Esophagus squamous epithelium (tissue), 5 donors: ENCODE measurements at places on chromosomes 1 and 21.

- H3K27ac ChIP-seq = peak overlapping the region; percentile 77
- no peaks in the 10 kb centered on the region for H3K36me3 ChIP-seq
- peaks cover 16% of the 10 kb centered on the region for H3K4me1 ChIP-seq
- no peak for DNase-seq
These were observed 6.8 kb downstream of the MYOC start for GRCh38 chr1:171645553-171646248.

DNA sequence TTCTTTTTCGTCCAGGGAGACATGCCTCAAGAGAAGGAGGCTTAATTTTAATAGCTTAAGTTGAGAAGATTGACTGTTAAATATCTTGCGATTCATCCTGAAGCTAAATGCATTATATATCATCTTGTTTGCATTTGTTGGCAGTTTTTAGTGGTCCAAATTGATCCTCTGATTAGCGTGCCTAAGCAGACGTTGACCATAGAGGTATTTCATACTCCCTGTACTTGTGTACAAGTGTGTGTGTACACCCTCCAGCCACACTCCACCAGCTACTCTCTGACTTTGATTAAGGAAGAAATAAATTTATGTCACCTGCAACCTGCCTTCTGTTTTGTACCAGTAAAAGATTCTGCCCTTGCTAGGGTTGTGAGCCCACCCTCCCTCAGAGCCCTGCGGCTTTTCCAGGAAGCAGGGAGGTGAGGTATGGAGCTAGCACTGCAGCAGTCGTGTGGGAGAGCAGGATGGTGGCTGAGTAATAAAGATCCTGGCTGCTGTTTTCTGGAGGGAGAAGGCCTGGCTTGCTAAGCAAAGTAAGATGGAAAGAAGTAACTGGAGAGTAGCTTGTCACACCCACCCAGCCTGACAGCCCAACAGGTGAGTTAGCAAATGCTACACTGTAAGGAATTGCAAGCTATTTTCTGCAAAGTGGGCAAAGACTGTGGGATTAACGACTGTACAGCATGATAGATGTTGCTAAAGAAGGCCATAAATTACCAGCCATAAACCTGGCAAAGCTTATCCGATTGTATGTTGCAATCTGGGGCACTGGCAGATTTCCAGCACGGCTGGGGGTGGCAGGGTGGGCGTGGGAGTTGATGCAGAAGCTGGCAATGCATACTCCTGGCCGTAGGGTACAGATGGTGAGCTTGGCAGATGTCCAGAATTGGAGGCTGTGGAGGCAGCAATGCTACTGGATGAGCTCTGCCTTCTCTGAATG is 170.2 kb downstream of the TNR start:
- no peaks in the 10 kb centered on the region for H3K4me1 ChIP-seq

GRCh38 chr1:18953731-18954231 is 2.7 kb downstream of the IFFO2 start:
- peak overlapping the region; percentile 94 for H3K27ac ChIP-seq
- peaks cover 63% of the 10 kb centered on the region for H3K4me1 ChIP-seq
- H3K36me3 ChIP-seq = no peaks in the 10 kb centered on the region
- H3K4me3 ChIP-seq = peak overlapping the region; percentile 85
- no peak for DNase-seq

- no peak overlapping the region for H3K4me3 ChIP-seq
- no peaks in the 10 kb centered on the region for H3K36me3 ChIP-seq
- DNase-seq = no peak
These were observed 867.4 kb downstream of the KCNT2 start for GRCh38 chr1:195740862-195741261.

- no peak for DNase-seq
- no peaks in the 10 kb centered on the region for H3K4me1 ChIP-seq
- H3K27ac ChIP-seq = no peak overlapping the region
- H3K4me3 ChIP-seq = no peak overlapping the region
- H3K27me3 ChIP-seq = no peaks in the 10 kb centered on the region
These were observed 19.3 kb upstream of the ACTA1 start for GRCh38 chr1:229452956-229453801.

- H3K4me1 ChIP-seq = no peaks in the 10 kb centered on the region
- H3K27ac ChIP-seq = no peak overlapping the region
- no peak overlapping the region for H3K4me3 ChIP-seq
- no peaks in the 10 kb centered on the region for H3K36me3 ChIP-seq
- DNase-seq = no peak
- no peaks in the 10 kb centered on the region for H3K27me3 ChIP-seq
These were observed 435.4 kb downstream of the MATN1 start for GRCh38 chr1:30287976-30288375.

- H3K27me3 ChIP-seq = peaks cover 58% of the 10 kb centered on the region
- DNase-seq = no peak
- H3K27ac ChIP-seq = no peak overlapping the region
- no peak overlapping the region for H3K4me3 ChIP-seq
- no peaks in the 10 kb centered on the region for H3K36me3 ChIP-seq
These were observed 108.0 kb downstream of the PTPRU start for GRCh38 chr1:29344336-29344735.

DNA sequence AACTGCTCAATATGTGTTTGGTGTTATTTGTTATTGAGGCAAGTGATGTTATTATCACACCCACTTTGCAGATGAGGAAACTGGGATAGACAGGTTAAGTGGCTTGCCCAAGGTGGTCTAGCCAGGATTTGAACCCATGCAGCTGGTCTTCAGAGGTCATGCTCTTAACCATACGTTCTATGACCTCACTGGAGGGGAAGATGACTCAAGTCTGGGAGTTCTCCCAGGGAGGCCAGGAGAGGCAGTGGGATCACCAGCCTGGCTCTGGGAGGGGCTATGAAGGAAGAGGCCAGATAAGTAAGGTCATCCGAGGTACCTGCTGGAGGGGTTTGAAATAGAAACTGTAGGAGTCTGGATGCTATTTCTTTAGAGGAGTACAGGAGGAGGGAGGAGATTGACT is 95.3 kb downstream of the NAV1 start:
- H3K4me1 ChIP-seq = peaks cover 22% of the 10 kb centered on the region
- no peak overlapping the region for H3K27ac ChIP-seq
- no peak for DNase-seq
- no peaks in the 10 kb centered on the region for H3K27me3 ChIP-seq
- no peak overlapping the region for H3K4me3 ChIP-seq

DNA sequence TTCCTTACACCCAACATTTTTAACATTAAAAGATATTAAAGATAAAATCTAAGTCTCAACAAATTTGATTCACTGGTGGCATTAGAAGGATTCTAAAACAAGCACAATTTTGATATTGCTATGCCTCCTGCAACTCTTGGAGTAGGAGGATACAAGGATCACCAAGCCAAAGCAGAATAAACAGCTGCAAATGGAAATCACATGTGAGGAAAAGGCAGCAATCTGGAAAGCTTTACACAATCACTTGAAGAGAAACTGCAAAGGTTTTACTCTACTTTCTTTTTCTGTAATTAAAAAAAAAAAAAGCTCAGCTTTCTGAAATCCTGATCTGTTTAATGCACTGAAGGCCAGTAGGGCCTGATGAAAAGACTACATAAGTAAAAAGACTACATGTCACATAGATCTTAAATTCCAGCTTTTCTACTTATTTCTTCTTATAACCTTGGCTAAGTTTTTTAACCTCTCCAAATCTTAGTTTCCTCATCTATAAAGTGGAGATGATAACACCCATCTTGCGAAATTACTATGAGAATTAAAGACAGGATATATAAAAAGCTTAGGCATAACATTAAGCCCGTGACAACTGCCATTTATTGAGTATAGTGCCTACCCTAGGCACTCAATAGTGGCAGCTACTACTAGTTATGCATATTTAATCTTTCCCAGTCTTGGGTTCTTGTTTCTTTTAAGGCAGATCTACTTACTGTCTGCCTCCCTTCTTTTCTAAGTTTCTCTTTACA is 73.5 kb downstream of the EPS15 start:
- no peaks in the 10 kb centered on the region for H3K27me3 ChIP-seq
- H3K36me3 ChIP-seq = peaks cover 53% of the 10 kb centered on the region
- peaks cover 4% of the 10 kb centered on the region for H3K4me1 ChIP-seq
- H3K27ac ChIP-seq = no peak overlapping the region
- DNase-seq = no peak
- no peak overlapping the region for H3K4me3 ChIP-seq

DNA sequence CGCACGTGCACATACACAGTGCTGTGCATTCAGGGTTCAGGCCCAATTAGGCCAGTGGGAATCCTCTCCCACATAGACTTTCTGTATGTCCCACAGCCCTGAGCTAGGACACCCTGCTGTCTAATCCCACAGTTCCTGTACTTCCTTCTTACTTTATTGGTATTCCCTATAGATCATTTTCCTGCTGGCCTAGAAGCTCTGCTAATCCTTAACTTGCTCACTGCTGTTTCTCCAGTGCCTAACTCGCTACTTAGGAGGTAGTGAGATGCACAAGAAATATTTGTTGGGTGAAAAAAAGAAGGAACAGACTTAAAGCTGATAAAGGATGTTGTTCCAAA is 34.1 kb upstream of the FHAD1 start:
- H3K27me3 ChIP-seq = no peaks in the 10 kb centered on the region
- no peaks in the 10 kb centered on the region for H3K4me1 ChIP-seq
- H3K4me3 ChIP-seq = no peak overlapping the region
- no peak for DNase-seq

DNA sequence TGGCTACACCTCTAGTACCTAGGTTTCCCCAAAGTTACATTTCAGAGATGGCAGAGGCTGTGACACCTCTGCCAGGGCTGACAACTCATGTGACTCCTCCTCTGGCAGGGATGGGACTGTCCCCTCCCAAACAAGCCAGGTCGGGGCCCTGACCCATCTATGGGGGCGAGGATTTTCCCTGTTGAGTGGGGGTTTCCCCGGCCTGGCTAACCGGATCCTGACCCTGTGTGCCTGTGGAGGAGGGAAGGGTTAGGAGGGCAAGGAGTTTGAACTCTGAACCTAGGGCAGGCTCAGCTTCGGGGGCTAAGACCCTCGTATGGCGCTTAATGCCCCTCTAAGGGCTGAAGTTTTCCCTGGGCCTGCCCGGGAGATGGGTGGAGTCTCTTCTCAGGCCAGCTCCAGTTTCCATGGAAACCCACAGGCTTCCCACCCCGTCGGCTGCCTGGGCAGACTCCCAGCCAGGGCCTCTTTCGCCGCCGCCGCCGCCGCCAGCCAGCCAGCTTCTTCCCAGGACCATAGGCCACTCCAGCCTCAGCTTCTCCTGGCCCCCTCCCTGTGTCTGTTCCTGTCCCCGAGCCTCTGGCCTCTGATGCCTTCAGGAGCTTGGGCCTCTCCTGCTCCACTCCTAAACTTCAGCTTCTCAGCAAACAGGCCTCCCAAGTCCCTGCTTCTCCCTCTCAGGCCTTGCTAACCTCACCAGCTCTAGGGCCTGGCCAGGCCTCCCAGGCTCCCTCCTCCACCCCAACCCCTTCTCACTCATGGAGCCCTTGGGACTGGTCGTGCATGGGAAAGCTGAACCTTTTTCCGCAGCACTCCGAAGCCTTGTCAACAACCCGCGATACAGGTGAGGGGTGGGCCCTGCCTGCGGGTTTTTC is at the start of gene BTBD19:
Gene BTBD19, plus strand, starts transcription at position 461 of the 875 bp plus-strand sequence. Its CDS starts 298 bp downstream, at position 759.
- peak within 1 kb of the TSS; percentile 99 for H3K27ac ChIP-seq
- DNase-seq = no peak
- H3K36me3 ChIP-seq = peaks cover 17% of the 10 kb centered on the region

DNA sequence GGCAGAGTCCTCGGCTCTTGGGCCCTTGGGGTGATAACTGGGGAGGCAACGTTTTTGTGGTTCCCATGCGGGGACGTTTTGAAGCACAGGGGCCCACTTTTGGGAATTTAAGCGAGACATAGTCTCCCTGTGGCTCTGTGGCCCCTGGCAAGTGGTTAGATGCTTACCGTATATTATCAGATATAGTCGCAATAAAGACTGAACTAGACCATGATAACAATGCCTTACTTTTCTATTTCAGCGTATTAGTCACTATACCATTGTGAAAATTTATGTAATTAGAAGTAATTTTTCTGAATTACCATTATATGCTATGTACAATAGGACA is 538 bp upstream of the RCAN1 start:
- no peaks in the 10 kb centered on the region for H3K27me3 ChIP-seq
- peaks cover 31% of the 10 kb centered on the region for H3K4me1 ChIP-seq
- no peak for DNase-seq
- H3K27ac ChIP-seq = peak overlapping the region; percentile 87

- H3K4me1 ChIP-seq = peaks cover 33% of the 10 kb centered on the region
- H3K36me3 ChIP-seq = no peaks in the 10 kb centered on the region
- no peak for DNase-seq
- peak within 1 kb of the TSS; percentile 99 for H3K27ac ChIP-seq
- H3K4me3 ChIP-seq = peak within 1 kb of the TSS; percentile 97
These were observed at the start of gene HDGF for GRCh38 chr1:156751451-156751756. Gene HDGF (minus strand): TSS chr1:156751675. CDS start chr1:156751429, 246 bp downstream.

DNA sequence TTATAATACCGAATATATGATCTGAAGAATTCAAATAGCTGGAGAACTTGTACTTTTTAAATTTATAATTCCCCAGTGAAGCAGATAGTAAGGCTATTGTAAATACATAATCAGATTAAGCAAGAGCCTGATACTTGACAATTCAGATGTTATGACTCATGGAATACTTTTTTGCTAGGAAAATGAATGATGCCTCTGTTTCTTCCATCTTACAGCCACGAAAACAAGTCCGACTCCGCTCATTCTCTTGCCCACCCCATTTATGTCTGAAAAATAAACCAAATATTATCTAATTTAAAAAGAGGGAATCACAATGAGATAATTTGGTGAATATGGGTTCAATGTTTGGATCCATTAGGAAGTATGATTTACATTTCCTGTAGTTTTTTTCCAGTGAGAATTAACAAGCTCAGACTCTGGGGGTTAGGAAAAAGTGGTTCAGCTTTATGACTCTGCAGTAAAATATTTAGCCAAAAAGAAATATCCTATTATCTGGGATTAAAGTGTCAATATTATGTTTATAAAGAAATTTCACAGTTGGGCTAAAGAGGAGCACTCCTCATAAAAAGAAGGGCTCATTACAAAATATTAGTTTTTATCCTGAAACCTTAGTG is 50.4 kb upstream of the DAB1 start:
- H3K36me3 ChIP-seq = no peaks in the 10 kb centered on the region
- H3K4me3 ChIP-seq = no peak overlapping the region
- no peaks in the 10 kb centered on the region for H3K4me1 ChIP-seq
- H3K27me3 ChIP-seq = no peaks in the 10 kb centered on the region
- DNase-seq = no peak

DNA sequence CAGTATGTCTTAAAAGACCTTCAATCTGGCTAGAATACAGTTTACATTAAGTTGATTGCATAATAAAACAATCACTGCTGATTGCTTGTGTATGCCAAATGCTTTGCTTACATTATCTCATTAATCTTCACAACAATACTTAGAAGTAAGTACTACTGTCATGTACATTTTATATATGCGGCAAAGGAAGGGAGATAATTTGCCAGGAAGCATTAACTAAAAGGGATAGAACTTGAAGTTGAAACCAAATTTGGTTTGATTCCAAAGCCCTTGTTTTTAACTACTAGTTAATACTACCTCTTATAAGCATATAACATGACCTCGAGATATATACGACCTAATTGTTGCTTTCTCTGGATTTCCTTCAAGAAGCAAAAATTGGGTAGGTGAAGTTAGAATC is 155.8 kb downstream of the NTMT2 start:
- H3K27me3 ChIP-seq = no peaks in the 10 kb centered on the region
- H3K4me3 ChIP-seq = no peak overlapping the region
- no peaks in the 10 kb centered on the region for H3K36me3 ChIP-seq
- no peak for DNase-seq
- no peaks in the 10 kb centered on the region for H3K4me1 ChIP-seq
